H4 (cell line): ENCODE measurements at places on chromosomes 3 and 15. TPM values are rescaled to one million over a fixed set of nuclear protein-coding genes. Genes with fewer than 3 reads are reported as not detected.

The TARS3 gene
- total RNA-seq, result 5.7 and 8.2 TPM in 2 replicates

The TERB2 gene
- not detected in 2 replicates for total RNA-seq

DNA sequence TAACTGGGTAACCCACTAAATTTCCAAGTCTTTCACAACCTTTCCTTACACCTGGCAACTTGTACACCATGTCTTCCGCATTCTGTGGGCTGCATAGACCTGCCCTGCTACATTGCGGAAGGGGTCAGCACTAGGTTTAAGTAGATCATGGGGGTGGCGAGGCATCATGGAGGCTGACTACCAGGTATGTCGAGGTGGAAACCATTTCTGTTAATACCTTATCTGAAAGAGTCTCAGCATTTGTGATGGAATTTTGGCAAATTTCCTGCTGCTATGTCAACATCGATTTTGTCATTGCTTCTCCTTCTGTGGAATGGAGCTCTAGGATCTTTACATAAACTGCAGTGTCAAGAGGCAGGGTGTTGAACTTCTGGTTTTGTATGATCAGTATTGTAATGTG is 187.2 kb downstream of the GHSR start:
- DNase-seq, result no peak

The C15orf39 gene
- total RNA-seq, result 9.2 and 10.8 TPM in 2 replicates

- no peak for DNase-seq
These were observed 182.6 kb downstream of the TP63 start for GRCh38 chr3:189813647-189814240.

DNA sequence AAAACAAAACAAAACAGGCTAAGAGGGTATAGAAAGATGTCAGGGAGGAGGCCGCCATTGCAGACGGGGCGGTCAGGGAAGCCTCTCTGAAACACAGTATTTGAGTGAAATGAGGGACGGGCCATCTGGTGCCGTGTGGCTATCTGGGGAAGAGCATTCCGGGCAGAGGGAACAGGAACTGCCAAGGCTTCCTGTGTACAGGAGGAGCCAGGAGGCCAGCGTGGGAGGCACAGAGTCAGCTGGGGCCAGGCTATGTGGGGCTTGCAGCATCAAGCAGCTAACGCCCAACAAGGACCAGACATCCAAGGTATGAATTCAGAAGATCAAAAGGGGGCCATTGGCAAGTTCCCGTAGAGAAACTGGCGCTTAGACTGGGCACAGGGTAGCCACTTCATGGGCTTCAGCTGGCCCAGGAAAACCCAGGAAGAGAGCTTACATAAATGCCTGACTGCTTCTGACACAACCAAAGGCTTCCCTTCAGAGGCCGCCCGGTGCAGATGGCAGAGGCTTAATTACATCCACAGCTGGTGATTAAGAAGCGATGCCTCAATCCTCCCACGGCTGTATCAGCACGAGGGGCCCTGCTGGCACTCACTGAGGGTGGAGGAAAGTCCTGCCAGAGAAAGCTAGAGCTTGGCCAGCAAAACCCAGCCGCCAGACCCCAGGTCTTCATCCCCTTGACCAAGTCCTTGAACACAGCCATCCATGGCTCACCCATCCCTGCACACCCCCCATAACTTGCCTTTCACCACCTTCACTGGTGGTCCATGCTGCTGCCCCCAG is 144.9 kb downstream of the MEGF11 start:
- DNase-seq, result no peak

The CA12 gene
- total RNA-seq, result 24.2 and 27.4 TPM in 2 replicates

- no peak for DNase-seq
These were observed 589 bp upstream of the MAPKBP1 start for GRCh38 chr15:41773729-41774061.
